B cell (primary cell): ENCODE measurements at places on chromosomes 3 and 15.

- DNase-seq = peak; percentile 7
Observed at GRCh38 chr3:182258538-182259177, 534.6 kb upstream of the ATP11B start.

GRCh38 chr3:107414325-107414964, 37.2 kb downstream of the CCDC54 start:
- no peak for DNase-seq

DNA sequence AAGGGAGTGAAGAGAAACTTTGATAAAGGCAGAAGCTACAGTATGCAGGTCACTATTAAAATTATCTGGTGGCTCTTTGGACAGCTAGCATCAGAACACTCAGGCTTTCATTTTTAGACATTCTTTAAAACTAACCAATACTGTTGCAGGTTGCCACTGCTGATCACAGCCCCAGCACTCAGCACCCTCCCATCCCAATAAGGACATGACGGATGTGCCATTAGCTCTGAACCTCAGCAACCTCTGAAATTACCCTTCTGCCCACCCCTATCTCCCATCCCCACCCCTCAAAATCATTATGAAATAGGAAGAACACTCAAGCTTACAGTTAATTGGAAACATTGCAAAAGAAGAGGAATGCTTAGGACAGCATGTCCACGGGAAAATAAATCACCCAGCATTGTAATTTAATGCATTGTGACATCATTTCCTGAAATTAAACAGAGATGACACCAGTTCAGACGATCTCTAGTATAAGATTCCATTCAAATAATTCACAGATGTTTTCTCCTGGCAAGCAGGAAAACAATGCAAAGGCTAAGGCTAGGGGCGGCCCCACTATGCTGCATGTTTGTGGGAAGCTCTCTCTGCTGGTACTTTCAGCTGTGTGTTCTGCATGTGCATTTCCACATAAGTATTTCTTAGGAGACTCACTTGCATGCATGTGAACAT, 71.6 kb downstream of the MEIS2 start:
- DNase-seq = no peak

- DNase-seq = no peak
Observed at GRCh38 chr15:80367094-80367493, 37.1 kb upstream of the ARNT2 start.

GRCh38 chr3:95333826-95334225, 1271.0 kb downstream of the NSUN3 start:
- DNase-seq = no peak

DNA sequence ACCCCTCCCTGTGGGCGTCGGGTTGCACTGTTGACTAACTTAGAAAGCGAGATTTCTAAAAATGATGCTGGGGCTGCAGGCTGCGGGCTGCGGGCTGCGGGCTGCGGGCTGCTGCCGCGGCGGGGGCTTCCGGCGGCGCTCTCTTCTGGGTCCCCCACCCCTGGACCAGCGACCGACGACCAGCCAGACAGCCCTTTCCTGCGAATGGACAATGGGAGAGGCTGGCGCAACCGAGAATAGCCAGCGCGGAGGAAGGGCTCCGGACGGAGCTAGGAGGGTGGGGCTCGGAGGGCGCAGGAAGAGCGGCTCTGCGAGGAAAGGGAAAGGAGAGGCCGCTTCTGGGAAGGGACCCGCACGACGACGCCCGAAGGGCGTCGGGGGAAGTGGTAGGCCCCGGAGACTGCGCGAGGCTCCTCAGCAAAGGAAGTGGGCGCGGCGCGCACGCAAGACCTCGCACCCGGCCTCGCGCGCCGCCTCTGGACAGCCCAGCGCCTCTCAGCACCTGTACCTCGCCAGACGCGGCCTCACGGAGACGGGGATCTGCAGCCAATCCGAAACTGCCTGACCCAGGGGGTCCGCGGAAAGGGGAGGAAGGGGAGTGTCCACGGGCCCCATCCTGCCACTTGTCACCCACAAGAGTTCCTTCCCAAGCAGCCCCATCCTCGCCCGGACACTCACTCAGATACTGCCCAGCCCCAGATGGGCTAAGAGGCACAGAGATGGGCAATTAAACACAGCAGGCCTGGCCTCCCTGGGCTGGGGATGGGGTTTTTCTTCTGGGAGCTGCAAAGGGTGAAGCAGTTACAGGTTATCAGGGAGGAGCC, 70.7 kb downstream of the SLC12A8 start:
- peak; percentile 76 for DNase-seq

GRCh38 chr3:195701042-195701915, 19.5 kb upstream of the MUC20 start:
- no peak for DNase-seq

GRCh38 chr3:123759871-123760270, 124.3 kb downstream of the MYLK start:
- no peak for DNase-seq

- DNase-seq = no peak
Observed at GRCh38 chr3:14373753-14374376, 28.5 kb upstream of the SLC6A6 start.

DNA sequence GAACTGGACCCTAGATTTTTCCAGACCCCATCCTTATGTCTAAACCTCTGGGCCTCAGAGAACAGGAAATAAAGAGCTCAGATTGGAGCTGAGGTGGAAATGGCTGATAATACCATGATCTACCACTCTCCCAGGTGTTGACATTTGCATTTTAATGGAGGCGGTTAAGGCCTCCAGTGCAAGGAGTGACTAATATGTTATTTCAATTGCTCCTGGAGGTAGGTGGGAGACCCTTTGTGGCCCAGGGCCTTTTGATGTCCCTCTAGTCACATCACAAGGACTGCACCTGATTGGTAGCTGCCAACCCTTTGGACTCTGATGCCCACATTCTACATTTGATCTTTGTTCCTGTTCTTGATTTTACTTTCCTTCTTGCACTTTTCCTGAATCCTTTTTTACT, 9.0 kb upstream of the ADCY5 start:
- DNase-seq = no peak
